Left lung (tissue), 14 donors: ENCODE measurements at places on chromosomes 11 and 22. TPM values are rescaled to one million over a fixed set of nuclear protein-coding genes. Genes with fewer than 3 reads are reported as not detected.

DNA sequence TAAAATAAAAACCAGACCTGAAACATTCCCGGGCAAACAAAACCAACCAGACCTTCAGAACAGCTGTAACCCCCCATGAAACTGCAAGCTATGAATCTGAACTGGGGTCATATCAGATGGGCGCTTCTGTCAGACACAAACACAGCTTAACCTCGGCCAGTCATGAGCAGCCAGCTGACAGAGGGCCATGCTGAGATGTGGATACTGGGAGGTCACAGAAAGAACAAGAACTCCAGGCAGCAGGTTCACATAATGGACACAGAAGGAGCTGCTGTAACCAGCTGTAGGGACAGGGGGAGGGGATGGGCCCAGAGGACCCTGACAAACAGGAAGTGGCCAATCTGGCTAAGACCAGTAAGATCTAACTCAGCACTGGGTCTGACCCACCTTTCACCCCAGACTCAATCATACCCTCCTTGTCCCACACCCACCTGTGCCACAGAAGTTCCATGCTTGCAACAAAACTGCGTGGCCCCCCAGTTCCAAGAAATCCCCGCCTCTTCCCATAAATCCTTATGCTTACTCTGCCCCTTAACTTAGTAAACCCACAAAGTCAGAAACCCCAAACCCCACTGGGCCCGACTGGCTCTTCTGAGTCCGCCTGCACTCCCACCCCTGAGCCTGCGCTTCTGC, 4.0 kb downstream of the APOL4 start:
- no peak for DNase-seq

DNA sequence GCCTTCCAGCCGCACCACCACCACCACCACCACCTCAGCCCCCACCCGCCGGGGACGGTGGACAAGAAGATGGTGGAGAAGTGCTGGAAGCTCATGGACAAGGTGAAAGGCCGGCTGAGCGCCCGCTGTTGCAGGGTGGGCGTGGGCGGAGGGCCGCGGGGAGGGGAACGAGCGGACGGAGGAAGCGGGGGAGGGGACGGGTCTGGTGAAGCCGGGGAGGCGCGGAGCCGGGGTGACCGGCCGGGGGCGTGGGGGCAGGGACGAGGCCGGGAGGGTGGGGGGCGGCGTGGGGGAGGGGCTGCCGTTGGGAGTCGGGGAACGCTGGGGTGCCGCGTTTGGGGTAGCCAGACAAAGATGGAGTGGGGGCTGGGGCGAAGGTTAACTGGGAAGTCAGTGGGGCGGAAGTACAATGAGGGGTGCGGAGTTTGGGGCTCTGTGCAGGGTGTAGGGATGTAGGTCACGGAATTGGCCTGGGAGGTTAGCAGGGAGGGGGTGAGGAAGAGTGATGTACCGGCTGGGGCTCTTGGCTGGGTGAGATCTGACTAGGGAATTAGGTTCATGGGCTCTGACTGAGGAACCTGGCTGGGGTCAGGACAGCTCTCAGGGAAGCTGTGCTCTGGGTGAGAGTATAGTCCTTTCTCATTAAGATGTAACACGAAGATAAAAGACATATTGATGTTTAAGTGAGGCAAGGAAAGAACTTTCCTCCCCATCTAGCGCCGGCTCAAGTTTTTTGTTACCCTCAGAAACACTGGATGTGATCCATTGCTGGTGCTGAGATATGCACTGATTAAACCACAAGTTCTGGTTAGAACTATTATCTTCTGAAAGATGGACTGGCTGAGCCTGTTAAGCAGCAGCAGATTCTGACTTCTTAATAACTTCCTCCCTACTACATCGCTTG, 624 bp downstream of the CBL start:
- DNase-seq, result peak; percentile 71

DNA sequence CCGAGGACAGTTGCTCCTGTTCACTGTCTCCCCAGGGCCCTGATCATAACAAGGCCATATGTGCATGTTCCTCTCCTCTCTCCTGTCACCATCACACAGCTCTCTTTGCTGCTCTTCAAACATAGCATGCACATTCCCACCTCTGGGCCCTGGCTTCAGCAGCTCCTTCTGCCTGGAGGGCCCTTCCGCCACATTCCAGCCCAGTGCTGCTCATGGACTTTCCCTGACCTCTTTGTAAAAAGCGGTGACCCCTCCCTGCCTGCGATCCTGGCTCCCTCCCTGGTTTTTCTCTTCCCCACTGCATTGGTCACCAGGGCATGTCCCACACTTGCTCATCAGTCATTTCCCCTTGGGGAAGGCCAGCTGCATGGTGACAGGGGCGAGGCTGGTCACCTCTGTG, 98.2 kb downstream of the MYO18B start:
- no peak for DNase-seq

DNA sequence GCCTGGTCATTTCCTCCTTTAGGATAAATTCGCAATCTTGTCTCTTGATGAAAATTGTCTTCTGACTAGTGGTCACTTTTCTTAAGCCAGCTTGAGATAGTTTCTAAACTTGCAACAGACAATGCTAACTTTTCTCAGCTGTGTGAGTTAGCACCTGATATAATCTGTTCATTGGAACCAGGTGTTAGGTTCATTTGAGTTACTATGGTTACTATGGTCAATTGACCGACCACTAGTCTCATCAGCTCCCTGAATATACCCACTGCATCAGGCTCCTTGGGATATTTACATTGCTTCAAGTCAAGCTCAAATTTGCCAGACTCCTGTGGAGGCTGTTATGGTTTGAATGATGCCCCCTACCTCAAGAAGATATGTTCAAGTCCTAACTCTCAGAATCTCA, 54.5 kb downstream of the SC5D start:
- no peak for DNase-seq

DNA sequence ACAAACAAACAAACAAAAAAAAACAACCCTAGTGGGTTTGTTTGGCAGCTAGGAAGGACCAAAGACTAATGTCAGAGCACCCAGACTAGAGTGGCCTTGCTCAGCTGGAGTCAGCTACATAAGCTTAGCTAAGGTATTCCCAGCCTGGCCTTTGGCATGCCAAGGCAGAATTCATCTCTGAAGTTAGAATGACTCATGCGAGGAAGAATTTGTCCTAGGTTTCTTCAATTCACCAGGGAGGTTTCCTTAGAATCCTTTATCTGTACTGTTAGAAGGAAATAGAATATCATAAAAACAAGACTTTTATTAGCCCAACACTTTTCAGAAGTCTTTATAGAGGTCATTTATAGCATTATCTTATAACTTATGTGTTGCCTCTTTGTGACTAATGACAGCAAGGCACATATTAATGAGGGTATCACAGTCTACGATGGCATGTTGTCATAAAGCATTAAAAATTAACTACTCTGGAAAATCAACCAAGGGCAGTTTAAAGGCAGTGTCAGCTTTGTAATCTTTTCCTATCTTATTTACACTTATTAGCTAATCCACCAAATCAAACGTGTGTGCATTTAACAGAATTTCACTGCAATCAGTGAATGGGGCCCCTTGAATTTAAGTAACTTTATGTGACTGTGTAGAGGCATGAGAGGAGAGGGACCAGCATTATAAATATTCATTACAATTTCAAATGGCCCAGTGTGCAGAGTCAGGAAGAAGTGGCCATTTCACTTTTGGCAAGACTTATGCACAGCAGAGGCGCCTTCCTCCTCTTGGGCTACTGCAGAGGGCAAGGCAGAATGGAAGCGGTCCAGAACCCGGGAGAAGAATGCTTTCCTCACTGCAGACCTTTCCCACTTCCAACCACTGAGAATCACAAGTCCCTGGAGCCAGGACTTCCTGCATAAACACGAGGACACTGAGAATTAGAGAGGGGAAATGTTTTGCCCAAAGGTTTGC, 36.3 kb downstream of the SLC5A1 start:
- no peak for DNase-seq

DNA sequence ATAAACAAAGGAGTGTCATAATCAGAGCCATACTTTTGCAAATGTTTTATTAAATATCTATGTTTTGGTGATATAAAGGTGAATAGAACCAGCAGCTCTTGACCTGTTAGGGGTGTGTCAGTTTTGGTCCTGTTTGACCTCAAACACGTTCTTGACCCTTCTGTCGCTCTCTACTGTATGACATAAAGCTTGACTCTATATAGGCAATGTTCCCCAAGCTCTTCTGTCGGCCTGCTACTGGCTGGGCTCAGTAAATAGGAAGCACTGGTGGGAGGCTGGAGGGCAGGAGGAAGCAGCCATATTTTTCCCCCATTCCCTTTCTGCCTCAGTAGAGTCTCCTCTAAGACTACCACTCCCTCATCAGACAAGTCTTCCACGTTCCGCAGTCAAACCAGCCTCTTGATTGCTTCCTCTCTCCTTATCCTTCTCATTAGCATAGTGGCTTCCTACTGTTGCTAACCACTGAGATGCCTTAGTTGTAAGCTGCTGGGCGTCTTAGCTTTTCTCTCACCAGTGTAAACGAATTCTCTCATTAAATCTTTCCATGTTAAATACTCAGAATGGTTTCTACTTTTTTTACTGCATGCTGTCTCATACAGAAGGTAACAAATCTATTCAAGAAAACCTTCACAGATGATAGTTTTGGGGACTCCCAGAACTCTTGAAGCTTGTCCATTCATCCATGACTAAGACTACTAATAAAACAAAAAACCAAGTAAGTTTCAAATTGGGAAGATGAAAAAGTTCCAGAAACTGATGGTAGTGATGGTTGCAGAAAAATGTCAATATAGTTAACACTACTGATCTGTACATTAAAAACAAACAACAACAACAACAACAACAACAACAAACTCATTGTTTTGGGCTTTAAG, 3.3 kb downstream of the NPAT start:
- DNase-seq, result no peak

- DNase-seq, result no peak
Measured at GRCh38 chr11:126879516-126879915, 121.1 kb downstream of the KIRREL3 start.

MUC6 gene
- 0.38 TPM for polyA plus RNA-seq
